NCI-H2171 (cell line): ENCODE measurements at places on chromosomes 3 and 15.

DNA sequence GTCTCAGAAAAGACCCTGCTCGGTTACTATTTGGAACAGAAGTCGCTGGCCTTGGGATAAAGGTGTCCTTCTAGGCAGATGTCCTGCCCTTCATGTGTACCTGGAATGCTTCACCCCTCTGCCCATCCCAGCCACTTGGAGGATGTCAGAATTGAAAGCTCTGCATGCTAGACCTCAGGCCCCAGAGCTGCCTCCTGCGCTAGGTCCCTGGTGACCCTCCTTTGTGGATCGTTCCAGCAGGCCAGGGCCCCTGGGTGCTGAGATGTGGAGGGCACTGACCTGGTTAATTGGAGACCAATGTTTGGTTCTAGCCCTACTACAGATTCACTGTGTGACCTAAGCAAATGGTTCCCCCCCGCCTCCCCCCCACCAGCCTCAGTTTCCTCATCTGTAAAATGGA lies 2.7 kb upstream of the CTSH start:
- no peak for DNase-seq

DNA sequence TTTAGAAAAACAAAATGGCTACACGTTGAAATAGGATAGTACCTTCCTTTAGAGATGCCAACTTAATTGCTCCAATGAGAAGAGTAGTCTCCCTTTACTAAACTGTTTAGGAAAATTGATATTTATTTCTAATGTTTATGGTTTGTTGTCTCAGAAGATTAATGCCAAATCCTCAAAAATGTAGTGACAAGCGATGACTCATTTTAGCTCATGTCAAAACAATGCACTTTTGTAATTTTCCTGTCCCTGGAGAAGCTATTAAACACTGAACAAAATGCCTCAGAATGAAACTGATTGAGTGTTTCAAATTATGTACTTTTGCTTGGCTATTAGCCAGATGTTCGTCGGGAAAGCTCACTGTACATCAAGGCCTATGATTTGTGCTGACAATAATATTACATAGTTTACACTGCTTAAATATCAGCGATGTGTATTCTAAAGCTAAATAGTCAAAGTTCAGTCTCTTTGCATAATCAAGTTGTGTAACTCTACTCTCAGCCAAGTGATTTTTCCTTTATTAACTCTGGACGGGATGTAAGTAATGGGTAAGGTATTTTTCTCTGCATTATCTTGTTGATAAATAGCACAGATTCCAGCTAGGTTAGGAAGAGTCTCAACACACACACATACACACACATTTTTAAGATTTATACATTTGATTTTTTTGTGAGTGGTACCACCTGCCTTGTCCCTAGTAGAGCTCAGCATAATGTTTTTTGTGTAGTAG lies 83.7 kb downstream of the CMSS1 start:
- DNase-seq: no peak

GRCh38 chr3:117586161-117586560 lies 876.6 kb downstream of the TUSC7 start:
- DNase-seq: no peak

DNA sequence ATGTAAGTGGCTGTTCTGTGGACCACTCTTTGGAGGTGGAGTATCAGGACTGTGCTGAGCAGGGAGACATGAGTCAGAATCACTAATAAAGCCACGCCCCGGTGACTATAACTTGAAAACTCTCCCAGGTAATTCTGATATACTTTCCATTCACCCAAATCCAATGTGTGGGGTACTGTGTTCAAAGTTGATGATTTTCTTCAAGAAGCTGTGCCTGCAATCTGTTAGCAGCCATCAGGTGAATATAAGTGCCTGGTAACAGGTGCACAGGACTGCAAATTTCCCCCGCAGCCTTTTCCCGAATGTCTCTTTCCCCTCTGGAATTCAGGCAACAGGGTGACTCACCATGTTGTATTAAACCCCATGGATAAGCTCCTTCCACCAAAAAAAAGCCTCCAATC lies 17.0 kb downstream of the MAGI1 start:
- no peak for DNase-seq

GRCh38 chr3:58037141-58037910 lies 29.1 kb downstream of the FLNB start:
- no peak for DNase-seq

DNA sequence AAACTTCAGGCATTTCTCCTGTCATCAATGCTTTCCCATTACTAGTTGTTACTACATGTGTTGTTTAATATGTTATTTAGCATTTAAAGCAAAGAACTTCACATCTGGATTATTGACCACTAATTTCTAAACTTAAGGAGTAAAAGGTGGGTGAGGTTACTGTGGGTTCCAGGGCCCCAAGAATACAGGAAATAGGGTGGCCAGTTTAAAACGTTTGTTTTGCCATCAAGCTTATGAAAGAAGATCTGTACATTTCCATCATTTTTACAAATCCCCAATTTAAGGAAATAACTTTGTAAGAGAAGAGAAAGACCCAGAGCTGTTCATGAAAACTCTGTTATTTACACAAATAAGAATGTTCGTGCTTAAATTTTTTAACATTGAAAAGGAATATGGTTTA lies 54.5 kb upstream of the ACKR4 start:
- DNase-seq: no peak

- DNase-seq: no peak
Observed at GRCh38 chr3:195033531-195034091, 237.3 kb downstream of the XXYLT1 start.
